HuH-7 (cell line): ENCODE measurements at places on chromosomes 12 and 14.

DNA sequence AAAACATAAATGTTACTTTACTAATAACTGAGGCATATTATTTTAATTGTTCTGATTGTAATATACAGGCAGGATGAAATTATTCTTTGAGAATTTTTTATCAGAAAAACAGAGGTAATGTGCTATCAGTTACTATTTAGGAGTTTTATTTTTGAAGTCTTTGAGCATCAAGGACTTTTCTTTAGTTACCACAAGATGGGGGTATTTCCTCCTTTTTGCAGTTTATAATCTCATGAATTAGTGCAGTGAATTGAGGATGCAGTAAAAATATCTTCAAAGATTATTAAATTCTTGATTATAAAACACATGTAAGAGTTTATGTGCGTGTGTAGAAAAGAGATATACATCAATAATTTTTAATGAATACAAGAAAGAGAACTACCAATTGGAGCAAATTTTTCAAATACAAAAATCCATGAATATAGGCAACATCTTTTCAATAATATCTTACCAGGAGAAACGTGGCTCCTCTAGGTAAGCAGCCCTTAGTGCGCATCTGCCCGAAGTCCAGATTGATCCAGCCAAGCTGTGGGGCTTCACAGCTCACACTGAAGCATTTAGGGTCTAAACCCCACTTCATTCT, 71.6 kb downstream of the ERGIC2 start:
- DNase-seq, result peak; percentile 9

GRCh38 chr14:51908086-51908485, 47.7 kb downstream of the GNG2 start:
- no peak for DNase-seq

DNA sequence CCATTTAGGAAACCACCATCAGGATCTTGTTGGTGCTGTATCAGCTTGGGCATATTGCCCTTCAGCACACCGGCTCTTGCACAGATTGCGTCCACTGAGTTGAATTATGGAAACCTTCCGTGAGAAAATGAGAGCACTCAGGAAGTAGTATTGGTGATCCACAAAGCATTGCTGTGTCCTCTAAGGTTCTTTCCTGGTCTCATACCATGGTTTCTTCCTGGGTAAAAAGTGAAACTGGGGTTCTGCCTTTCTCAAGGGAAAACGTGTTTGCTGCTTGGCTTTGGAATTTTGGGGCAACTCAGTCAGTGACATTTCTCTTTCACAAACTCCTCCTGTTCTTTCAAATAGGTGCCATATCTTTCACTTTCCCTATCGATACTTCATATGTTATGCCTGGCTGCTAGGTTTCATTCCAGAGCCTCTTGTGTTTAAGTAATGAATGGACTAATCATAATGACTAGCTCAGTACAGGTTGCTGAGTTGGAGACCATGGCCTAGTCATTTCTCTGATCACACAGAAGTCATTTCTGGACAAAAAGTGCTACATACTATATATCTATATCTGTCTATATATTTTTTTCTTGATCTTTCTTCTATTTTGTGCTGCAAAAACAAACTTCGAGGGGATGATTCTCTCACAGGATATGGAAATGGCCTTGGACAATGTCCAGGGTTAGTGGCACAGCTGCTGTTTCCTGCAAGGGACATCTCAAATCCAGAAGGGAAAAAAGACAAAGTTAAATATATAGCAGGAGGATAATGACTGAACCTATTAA, 423.4 kb downstream of the ZFP36L1 start:
- DNase-seq, result no peak

- no peak for DNase-seq
These were observed 104.0 kb upstream of the EIF5 start for GRCh38 chr14:103230021-103230420.

- no peak for DNase-seq
These were observed 42.4 kb downstream of the CACNA2D4 start for GRCh38 chr12:1876086-1876485.

GRCh38 chr12:110754101-110754793, 11.6 kb upstream of the PPP1CC start:
- no peak for DNase-seq

- DNase-seq, result no peak
These were observed 7.4 kb downstream of the SERPINA12 start for GRCh38 chr14:94501588-94502516.

- DNase-seq, result no peak
These were observed 60.3 kb upstream of the KRR1 start for GRCh38 chr12:75571656-75572205.

- no peak for DNase-seq
These were observed 233.6 kb upstream of the RMST start for GRCh38 chr12:97229004-97229403.

GRCh38 chr12:29610473-29611170, 113.1 kb upstream of the OVCH1 start:
- no peak for DNase-seq

- DNase-seq, result no peak
These were observed 87.6 kb downstream of the PPP2R5C start for GRCh38 chr14:101849125-101849524.

DNA sequence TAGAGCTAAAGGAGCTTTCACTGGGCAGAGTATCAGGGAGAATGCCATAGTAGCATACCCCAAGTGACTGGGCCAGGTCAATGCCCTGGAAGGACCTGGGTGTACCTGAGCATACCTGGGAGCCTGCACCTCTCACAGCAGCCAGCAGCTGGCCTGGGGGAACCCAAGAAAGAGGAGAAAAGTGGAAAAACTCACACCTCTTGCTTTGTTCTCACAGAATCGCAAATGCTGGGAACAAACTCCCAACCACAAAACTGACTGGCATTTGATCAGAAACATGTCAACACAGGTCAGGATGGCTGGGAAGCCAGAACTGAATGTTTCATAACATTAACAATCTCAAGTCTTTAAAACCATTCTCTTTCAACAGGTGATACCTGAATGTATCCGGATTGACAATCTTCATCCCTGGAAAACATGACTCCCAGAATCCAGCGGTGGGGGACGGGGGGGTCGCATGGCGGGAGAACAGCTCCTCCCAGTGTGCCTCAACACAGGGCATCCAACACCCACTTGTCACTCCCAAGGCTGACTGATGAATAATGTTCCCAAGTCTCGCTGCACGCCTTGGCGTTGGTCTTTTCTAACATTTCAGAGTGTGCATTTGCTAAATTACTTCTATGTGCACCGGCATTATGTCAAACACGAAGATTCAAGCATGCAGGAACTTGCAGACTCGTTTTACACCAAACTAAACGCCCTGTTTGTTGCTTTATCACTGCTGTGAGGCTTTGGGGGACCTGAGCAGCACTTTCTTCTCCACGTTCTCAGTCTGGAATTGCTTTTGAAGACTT, 7.9 kb downstream of the FOXN3 start:
- DNase-seq, result no peak

- DNase-seq, result no peak
These were observed 10.3 kb upstream of the KCNA1 start for GRCh38 chr12:4899364-4899763.

- no peak for DNase-seq
These were observed 42.0 kb downstream of the CKB start for GRCh38 chr14:103480595-103480994.

- DNase-seq, result no peak
These were observed 375.4 kb upstream of the ATP2B1 start for GRCh38 chr12:90084018-90084417.

DNA sequence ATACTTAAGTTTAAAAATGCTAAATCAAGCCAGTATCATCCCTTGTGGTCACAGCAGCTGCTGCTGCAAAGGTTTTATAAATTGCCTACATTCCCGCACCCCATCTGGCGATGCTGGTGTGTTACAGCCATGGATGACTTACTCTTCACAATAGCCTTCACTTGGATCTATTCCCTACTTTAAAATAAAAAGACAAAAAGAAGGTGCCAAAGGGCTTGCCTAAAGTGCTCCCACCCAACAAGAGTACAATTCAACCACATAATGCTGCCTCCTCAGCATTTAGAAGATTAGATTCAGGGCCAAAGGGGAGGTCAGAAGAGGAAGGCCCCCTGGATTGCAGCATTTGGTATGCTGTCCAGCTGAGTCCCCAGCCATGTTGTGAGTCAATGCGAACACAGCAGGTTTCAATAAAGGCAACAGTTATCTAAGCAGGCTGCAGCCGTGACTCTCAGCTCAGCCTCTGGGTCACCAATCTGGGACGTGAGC, 176.1 kb downstream of the DAD1 start:
- DNase-seq, result no peak

DNA sequence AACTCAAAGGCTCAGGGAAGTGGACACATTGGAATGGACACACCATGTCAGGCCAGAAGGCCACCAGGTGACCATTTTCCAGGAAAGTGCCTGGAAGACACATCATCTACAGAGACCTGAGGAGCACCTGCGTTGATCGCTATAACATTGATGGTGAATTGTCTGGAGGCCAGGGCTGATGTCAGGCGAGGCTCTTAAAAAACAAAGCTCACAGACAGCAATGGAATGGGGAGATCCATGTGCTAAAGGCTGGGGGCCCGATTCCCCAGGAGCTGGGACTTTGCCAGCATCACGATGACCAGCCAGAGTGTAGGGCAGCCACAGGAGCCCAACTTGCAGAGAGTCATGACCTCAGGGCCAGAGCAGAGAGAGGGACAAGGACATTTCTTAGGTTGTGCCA, 30.3 kb downstream of the DIO3 start:
- DNase-seq, result no peak

DNA sequence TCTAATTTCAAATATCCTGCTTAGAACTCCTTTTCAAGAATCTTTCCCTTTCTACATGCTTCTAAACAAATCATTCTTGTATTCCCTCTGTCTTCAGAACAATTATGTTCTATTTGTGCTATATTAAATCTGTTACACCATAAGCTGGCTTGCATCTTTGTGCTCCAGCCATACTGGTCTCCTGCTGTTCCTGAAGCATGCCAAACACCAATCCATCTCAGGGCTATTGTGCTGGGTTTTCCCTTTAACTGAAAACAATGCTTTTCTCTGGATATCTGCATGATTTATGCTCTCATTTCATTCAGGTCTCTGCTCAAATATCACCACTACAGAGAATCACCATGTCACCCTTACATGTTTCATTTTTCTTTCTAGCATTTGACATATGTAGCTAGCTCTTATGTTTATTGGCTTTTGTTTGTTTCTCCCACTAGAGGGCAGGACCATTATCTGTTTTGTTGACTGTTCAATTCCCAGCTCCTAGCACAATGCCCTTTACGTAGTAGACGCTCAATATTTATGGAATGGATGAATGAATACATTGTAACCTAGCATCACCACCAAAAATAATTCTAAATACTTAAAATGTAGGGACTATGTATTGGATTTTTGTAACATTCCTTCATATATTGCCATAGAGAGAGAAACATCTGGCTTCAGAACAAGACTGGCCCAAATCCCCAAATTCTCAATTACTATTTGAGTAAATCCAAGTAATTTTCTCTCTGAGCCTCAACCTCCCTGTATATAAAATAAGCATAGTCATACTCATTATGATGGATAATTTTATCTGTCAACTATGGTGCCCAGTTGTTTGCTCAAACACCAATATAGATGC, 302.0 kb upstream of the SYT1 start:
- no peak for DNase-seq

GRCh38 chr14:54909817-54910558, 7.4 kb upstream of the GCH1 start:
- no peak for DNase-seq

DNA sequence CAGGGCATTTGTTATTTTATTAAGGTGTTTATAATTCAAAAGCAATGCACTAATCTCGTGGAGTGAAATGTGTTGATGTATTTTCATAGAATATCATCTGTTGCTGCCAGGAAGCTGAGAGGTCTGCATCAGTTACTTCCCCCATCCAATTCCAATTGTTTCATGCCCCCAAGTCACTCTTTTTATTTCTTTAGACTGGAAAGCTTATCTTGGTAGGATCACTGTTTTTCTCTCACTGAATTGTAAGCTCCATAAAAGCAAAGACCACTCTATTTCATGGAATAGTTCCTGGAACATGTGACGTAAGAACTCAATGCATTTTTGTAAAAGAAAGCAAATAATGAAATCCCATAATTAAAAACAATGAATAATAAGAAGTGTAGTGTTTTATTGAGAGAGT, 420.2 kb downstream of the TRHDE start:
- DNase-seq, result no peak

DNA sequence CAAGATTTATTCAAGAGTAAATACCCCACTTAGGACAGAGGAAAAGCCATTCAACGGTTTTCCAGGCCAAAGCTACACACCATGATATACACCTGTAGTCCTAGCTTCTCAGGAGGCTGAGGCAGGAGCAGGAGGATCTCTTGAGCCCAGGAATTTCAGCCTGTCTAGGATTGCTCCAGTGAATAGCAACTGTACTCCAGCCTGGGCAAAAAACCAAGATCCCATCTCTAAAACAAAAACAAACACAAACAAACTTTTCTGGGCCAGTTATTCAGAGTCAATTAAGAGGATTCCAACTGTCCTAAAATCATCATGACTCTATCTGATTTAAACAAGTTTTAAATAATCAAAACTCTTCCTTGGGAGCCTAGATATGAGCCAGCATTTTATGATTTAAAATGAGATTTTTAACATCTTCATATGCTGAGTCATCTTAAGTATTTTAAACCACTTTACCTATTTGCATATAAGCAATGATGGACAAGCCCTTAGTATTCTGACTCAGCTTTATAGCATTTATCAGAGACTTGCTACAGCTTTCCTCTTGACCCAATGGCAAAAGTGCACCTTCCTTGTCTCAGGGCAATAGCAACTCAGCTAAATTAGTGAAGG, 77.1 kb downstream of the KCNMB4 start:
- DNase-seq, result no peak

GRCh38 chr12:69022674-69023073, 89.7 kb upstream of the CPM start:
- no peak for DNase-seq

- DNase-seq, result no peak
These were observed 659 bp downstream of the PSMD9 start for GRCh38 chr12:121889274-121889624.

- no peak for DNase-seq
These were observed 38.2 kb downstream of the EVL start for GRCh38 chr14:100103250-100104005.

DNA sequence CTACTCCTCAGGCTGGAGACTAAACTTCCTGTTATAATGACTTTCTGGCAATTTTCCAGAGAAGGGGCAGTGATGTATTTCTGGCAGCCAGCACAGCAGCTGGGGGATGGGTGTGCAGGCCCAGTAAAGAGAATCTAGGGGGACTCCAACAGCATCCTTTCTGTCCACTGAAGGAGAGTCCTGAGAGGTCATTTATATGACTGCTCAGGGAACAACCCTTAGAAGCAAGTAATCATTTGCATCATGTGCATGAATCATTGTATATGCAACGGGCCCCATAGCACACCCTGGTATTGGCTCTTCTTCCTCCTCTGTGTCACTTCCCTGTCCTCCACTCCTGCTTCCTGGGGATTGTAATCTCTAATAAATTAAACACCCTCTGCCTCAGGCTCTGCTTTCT, 493.8 kb downstream of the RPS29 start:
- DNase-seq, result no peak

GRCh38 chr12:79685068-79685467, 5.7 kb downstream of the PAWR start:
- DNase-seq, result no peak

DNA sequence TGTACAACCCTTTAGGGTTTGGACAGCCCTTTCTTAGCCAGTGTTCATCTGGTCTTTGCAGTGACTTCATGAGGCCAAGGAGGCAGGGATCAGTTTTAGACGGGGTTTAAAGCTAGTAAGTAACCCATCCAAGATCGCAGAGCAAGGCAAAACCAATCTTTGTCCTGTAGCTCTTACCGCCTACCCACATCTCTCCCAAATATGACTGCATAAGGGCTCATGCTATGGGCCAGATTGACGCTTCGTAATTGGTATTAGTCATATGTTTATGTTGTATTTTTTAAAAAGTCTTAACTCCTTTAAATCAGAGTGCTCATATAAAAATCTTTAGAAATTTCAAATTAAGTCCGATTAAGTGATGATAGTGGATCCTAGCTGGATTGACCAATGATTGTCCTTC, 3.7 kb upstream of the CLMN start:
- DNase-seq, result no peak
